CD14-positive monocyte (primary cell): ENCODE measurements at places on chromosomes 7 and 10.
A peak's percentile ranks its signal among the peaks of the same experiment; 100 is the strongest.

DNA sequence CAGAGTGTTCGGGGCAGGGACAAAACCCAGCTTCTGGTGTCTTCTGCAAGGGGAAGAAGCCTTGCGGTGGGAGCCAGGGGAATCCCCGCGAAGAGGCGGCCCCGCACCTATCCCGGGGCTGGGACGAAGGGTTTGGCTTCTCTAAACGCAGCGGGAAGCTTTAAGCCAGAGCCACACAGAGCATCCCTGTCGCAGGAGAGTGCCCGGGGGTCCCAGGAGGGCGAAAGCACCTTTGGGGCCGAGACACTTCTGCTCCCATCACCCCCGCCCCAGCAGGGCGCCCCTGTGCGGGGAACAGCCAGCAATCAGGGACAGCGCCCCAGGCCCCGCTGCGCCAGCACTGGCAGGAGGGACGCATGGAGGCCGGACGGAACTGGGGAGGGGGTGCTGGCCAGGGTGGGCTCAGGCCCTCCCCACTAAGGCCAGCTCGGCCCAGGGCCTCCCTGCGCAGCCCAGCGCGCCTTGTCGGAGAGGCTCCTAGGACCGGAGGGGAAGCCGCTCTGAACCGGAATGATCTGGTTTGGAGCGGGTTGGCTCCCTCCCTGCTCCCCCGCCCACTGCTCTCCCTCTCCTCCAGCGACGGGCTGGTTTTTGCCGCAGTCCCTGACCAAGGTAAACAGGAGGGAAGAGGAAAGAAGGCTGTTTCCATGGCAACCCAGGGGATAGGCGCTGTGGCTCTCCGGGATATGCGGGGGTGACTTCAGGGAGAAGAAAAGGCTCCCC is 63.9 kb downstream of the TMEM209 start:
- peak; percentile 30 for DNase-seq

DNA sequence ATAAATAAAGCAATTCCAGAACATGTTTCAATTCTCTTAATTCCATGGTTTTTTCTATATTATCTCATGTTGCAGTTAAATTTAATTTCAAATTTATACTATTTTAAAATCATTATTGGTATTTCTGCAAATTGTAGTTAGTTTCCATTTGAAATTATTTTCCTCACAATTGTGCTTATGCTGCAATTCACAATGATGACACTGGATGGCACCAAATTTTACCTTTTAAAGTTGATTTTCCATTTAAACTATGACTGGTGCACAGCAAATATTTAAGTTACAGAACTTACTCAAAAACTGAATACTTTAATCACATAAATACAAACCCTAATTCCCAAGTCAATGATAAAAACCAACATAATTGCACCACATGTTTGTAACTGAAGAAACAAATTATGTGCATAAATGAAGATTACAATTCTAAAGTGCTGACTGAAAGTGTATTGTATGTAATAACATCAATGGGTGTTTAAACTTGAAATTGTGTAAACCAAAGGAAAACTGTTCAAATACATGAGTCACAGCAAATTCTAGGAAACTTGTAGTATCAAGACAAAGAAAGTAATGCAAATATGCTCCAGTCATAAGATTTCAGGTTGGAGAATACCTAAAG is 75.3 kb upstream of the AASS start:
- no peak for DNase-seq

GRCh38 chr10:4194231-4194630 is 409.2 kb upstream of the KLF6 start:
- no peak for DNase-seq

DNA sequence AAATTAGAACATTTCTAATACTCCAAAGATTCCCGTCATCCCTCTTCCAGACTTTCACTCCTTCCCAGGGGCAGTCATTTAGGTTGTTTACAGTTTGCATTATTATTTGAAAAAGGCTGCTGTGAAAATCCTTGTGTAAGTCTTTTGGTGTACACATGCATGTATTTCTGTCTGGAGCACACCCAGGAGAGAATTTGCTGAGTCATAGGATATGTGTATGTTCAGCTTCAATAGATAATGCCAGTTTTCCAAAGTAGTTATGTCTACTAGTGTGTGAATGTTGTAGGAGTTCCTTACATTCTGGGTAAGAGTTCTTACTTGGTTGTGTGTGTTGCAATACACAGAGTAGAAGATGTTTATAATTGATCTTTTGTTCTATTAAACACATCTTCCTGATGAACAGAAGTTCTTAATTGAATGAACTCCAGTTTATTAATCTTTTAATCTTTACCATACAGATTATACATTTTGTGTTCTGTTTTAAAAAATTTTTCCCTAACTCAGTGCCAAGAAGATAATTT is 25.3 kb downstream of the CROT start:
- no peak for DNase-seq

- DNase-seq: no peak
These were observed 6.8 kb downstream of the ATG9B start for GRCh38 chr7:151017370-151017952.

DNA sequence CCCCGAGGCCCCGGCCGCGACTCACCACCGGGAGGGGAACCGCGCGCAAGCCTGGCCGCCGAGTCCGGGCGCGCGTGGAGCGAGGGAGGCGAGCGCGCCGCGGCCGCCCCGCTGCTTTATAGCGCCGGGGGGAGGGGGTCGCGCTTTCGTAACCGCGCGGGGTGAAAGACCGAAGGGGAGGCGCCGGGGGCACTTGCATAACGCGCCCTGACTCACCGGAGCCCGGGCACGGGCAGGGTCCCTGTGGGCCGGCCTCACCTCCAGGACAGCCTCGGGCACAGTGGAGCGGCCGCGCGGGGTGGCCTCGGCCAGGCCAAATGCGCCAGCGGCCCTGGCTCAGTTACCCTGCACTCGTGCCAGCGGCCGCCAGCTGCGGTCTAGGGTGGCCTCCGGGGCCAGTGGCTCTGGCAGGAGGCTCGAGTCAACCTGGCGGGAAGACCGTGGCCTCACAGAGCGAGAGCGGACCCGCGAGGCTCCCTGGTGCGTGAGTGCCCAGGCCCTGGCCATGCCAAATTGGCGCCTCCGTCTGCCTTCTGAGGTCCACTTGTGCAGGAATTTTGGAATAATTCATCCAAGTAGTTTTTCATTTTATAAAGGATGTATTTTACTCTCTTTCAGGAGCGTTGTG is at the start of gene RBP4:
TSS of gene RBP4 (minus strand) at position 90 of the 628 bp plus-strand sequence. CDS start 207 bp downstream, outside the sequence.
- no peak for DNase-seq

GRCh38 chr7:118492466-118492865 is 268.0 kb downstream of the ANKRD7 start:
- DNase-seq: no peak

GRCh38 chr7:70436790-70437350 is 695.1 kb upstream of the GALNT17 start:
- DNase-seq: no peak

GRCh38 chr7:2825559-2826227 is 18.4 kb downstream of the GNA12 start:
- DNase-seq: no peak

DNA sequence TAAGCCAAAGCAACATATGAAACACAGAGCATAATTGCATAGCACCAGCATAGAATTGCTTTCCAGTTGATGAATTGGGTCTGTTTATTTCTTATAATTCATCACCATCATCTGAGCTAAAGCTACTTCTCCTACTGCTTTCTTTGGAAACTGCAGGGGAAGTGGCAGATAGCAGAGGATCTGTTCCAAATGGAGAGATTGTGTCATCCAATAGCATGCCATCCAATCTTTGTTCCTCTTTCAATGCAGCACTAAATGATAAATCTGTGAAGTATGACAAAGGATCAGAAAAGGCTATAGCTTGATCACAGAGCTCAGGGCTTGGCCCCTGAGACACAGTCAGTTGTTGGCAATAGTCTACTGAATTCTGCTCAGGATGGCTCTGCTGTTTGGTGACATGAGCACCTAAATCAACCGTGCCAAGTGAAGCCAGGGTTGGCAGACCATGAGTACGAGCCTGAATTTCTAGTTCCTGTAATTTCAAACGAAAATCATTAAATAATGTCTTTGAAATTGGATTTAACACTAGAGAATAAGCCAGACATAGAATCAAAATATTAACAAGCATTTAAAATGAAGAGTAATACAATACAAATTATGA is 90.0 kb downstream of the TFEC start:
- peak; percentile 32 for DNase-seq

- DNase-seq: no peak
These were observed 176.2 kb upstream of the ITGB1 start for GRCh38 chr10:33134011-33134751.

DNA sequence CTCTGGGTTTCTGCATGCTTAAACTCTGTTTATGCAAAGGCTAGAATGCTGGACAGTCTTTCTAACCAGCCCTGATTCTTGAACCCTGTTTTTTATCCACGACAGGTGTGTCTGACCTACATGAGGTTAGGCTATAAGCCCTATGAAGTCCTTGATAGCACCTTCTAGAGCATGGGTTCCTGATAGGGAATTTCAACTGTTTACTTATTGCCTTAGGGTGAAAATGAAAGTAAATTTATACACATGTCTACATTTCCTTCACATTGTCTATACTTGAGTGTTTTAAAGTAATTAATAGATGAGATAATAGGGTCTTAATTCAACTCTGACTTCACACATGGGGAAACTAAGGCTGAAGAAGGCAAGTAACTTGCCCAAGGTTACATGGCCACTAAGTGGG is 35.5 kb downstream of the ADRA2A start:
- no peak for DNase-seq

DNA sequence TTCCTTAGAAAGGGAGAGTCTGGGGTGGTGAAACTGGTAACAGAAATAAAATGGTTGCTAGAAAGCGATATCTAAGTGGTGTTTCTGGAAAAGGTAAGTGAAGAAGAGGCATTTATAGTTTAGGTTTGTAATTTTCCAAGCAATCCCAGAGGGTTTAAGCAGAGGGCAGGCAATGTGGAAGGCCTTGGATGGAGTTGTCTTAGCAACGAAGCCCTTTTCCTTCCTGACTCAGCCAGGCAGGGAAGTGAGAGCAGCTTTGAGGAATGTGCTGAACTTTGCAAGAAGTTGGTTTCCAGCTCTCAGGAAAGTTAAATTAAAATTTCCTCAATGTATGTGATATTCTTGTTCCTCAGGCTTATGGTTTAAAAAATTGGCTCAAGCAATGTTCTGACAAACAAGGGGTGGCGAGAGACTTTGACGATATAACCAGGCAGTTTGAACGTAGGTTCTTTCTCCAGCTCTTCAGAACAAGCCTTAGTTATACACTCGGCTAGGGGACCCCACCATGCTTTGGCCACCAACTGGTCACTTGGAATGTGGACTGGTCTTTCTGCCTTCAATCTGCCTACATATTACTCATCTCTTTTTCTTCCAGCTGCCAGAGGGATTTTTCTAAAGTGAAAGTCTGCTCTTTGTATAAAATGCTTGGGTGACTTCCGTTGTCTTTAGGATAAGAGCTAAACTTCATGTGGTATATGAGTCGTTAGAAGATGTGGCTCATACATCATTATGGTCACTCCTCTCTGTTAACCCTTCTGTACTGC is 66.9 kb upstream of the SLC25A13 start:
- DNase-seq: no peak

DNA sequence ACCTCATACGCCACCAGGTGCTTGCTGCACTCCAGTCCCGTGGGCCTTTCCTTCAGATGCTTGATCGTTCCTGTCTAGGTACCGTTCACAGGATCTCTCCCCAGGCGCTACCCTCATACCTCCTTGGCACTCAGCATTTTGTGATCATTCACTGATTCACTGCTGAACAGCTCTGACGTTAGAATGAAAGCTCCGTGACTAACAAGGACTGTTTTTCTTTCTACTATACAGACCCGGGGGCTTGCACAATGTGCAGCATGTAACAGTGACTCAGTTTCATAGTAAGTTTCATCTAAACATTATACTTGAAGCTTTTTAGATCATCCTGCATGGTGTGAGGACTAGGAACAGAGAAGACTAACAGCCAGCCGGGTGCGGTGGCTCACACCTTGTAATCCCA is 20.6 kb downstream of the KIN start:
- no peak for DNase-seq

GRCh38 chr10:132098539-132099388 is 33.0 kb downstream of the JAKMIP3 start:
- DNase-seq: no peak

- DNase-seq: no peak
These were observed 7.0 kb downstream of the LARP4B start for GRCh38 chr10:924524-924859.

DNA sequence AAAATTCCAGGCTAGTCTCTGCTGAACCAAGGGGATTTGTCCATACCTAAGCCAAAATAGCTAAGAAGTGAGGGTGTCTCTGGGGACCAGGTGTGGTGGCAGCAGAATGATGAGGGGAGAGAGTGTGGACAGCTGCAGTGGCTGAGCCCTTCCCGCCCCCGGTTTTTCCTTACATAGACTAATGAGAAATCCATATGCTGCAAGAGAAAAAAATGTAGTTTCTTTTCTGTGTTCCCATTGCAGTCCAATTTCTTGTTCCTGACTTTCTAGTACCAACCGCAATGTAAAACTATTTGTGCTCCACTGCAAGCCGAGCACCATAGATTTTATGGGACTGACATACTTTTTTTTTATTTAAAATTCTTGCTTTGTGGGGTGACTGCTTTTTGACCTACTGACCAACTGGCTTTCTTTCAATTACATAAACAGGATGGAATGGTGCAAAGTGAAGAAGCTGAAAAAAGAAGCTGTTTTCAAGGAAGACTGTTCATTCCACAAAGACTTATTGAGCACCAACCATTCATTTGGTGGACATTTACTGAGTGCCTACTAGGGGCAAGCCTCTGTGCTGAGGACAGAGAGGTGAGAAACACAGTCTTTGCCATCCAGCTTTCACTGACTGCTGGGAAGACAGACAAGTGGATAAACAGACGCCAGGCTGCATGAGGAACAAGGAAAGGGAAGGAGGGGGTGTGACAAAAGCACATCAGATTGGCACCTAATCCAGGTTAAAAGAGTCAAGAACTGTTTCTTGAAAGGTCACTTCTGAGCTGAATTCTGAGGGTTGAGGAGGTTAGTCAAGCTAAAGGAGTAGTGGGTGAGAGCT is 9.8 kb downstream of the CEP41 start:
- no peak for DNase-seq

DNA sequence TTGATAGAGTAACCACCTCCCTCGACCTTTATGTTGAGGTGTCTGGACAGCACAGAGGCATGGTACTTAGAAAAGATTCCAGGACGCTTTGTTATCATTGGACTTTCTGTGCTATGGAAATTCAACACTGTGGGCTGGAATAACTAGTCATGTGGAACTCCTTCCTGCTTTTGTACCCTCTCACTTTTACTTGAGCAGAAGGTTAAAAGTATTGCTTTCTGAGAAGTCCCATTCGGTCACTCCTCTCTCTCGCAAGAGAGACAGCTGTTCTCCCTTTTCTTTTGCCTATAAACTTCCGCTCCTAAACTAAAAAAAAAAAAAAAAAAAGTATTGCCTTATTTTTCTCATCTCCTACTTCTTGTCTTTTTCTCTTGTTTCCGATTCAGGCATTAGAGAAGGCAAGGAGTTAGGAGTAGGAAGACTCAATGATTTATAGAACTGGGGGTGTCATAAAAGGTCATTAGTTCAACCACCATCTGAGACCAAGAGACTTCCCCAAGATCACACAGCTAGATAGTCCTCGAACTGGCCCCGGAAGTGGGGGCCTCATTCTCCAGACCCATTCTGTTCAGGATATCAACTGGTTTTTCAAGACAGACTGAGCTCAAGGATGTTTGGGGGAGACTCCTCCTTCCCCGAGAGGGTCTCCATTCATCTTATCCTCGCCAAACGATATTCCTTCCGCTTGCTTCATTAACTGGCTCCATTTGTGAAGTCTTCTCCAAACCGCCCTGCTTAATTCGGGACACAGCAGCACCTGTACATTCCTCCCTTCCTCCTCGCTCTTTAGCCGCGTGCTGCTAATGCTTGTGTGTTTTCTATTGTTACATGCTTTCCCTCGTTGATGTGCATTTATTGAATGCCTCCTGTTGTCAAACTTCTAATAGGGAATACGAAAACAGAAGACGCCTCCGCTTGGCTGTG is 995 bp upstream of the INPP5F start:
- DNase-seq: peak; percentile 49
